ENCODE measurements at places on chromosomes 3 and 15.

DNA sequence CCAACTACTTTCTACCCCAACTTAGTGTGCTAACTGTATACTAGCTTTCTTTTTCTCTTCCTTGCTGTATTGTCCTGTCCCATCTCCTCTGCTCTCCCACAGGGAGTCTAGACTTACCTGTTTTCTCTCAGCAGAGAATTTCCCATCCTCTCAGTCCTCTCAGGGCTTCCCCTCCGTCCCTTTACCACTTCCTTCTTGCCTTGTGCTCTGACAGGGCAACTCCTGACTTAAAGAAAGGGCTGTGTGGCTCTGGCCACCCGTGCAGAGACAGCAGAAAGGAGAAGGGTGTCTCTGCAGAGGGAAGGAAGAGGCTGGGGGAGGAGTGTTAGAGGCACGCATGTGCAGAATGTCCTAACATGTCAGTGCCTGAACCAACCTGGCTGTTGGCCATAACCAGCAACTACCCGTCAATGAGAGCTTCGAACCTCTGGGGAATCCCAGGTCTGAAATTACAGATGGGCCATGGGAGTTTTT, at the start of gene GCSAM:
Gene GCSAM, minus strand, starts transcription at position 274 of the 474 bp plus-strand sequence. Its CDS starts 128 bp downstream, at position 146.
- peak; percentile 31 for DNase-seq

DNA sequence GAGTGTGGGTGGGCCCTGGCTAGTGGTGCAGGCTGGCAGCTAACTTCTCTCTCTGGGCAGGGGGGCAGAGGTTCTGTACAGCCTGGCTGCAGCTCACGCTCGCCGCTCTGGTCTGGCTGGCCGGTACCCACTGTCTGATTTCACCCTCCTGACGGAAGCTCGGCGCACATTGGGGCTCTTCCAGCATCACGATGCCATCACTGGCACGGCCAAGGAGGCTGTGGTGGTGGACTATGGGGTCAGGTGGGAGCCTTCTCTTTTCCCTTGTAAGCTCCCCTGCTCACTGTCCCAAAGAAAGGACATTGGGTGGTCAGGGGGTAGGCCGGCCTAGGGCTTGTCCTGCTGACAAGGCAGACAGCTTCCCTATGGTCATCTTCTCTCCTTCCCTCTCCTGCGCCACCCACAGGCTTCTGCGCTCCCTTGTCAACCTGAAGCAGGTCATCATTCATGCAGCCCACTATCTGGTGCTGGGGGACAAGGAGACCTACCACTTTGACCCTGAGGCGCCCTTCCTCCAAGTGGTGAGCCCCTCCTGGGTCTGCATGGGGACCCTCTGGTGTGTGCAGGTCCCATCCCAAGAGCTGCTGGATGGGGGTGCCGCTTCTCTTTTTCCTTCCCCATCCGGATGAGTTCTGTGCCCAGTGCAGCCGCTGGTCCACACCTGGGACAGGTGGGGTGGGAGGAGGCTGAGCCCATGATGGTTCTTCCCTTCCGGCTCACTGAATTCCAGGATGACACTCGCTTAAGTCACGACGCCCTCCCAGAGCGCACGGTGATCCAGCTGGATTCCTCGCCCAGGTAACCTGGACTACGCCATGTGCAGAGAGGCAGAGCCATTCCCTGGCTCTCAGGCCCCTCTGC, 7.6 kb downstream of the MAN2A2 start:
- DNase-seq, result no peak

- no peak for DNase-seq
Measured at GRCh38 chr3:124602980-124603627, 127.1 kb upstream of the UMPS start.

GRCh38 chr3:32208447-32208846, 30.0 kb upstream of the CMTM8 start:
- DNase-seq, result no peak

GRCh38 chr3:70090322-70090913, 90.9 kb downstream of the SAMMSON start:
- no peak for DNase-seq

DNA sequence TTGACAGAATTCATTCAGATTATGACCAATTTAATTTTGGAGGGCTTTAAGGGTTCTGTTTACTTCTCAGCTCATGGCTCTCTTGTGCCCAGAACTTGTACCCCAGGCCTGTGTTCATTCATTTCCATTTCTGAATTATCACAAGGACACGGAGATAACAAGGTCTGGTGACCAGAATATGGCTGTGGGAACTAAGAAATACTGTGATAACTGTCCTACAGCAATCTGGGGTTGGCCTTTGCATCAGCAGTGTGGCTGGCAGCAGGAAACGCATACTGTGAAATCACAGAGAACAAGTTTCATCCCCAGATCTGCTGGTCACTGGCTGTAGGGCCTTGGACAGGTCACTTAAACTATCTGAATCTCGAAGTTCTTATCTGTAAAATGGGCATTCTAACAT, 41.8 kb upstream of the TPM1 start:
- no peak for DNase-seq

Measured in stimulated activated CD8-positive, alpha-beta memory T cell treated with anti-CD3 and anti-CD28 coated beads, Interleukin-4, amount 100 ng/mL, for 4 hours (primary cell).